NCI-H748 treated with DMSO at 0.1 percent for 48 hours (cell line): ENCODE measurements at places on chromosomes 5 and 9.

GRCh38 chr5:93302711-93303110 lies 278.3 kb downstream of the NR2F1-AS1 start:
- no peak for DNase-seq

DNA sequence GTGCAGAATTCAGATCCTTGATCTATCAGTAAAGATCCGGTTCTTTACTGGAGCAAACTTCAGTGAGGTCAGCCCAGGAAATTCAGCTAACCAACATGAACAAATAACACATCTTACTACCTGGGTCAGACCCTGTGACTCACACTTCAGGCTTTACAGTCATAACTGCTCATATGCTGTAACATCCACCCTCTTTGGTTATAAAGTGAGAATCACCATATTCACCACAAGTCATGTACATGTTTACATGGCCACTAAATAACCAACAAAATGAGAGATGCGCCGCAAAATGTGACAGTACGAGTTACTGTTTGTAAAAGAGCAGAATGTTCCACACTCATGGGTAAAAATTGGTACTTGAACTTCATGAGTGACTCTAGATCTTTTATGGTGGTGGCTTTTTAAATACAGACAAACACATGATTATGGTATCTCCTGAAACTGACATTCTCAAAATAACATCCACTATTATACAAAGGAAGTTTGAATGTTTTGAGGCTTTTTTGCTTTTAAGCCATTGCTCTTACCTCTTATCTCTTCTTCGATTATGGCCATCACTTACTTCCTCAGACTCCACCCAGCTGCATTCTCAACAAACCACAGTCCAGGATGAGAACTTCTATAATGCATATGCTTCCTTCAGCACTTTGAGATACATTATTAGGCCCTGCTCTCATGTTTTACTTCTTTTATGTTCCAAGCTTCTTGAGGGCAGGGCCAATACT lies 516.6 kb downstream of the RAB3C start:
- no peak for DNase-seq

- no peak for DNase-seq
Measured at GRCh38 chr9:81635521-81636254, 53.7 kb downstream of the TLE1 start.

- DNase-seq, result no peak
Measured at GRCh38 chr5:139474890-139475791, 4.3 kb downstream of the SMIM33 start.

DNA sequence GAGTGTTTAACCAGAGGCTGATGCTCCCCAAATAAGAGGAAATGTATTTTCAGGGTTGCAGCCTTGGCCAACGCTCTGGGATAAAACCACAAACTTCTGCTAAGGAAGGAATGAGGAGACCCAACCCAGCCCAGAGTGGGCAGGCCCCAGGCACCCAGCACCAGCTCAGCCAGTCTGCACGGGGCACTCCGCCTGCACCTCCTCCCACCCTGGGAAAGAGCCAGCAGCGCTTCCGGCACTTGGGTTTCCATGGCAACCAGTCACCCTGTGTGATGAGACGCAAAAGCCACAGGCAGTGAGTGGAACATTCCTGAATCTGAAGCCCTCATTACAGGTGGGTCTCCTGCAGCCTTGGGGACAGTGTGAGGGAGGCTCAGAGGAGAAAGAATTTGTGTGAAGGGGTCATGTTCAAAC lies 85.2 kb upstream of the ZBTB43 start:
- peak; percentile 45 for DNase-seq

DNA sequence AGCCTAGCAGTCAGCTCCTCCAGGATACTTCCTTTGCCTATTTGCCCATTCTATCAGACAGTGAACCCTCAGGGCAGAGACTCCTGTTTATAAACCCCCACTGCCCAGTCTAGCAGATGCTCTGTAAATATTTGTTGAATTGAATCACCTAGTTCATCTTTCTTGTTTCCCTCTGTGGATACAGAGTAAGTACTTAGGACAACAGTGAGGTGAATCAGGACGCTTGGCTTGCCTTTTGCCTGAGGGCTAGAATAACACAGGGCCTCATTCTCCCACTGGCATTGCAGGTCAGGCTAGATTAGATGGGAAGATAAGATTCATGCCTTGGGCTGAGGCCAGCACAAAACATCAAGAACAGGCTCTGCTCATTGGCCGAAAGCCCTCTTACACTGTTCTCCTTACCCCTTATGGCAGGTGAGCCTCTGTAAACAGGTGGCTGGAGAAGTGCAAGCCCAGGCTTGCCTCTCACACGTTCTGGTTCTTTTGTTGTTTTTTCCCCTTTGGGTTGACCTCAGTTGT lies 22.2 kb downstream of the TNFSF8 start:
- DNase-seq, result peak; percentile 97

- DNase-seq, result peak; percentile 29
Measured at GRCh38 chr5:59506285-59506877, 387.1 kb downstream of the PDE4D start.

GRCh38 chr5:73692166-73692640 lies 66.2 kb downstream of the ARHGEF28 start:
- no peak for DNase-seq

GRCh38 chr5:143156572-143156971 lies 246.9 kb downstream of the NR3C1 start:
- DNase-seq, result no peak

DNA sequence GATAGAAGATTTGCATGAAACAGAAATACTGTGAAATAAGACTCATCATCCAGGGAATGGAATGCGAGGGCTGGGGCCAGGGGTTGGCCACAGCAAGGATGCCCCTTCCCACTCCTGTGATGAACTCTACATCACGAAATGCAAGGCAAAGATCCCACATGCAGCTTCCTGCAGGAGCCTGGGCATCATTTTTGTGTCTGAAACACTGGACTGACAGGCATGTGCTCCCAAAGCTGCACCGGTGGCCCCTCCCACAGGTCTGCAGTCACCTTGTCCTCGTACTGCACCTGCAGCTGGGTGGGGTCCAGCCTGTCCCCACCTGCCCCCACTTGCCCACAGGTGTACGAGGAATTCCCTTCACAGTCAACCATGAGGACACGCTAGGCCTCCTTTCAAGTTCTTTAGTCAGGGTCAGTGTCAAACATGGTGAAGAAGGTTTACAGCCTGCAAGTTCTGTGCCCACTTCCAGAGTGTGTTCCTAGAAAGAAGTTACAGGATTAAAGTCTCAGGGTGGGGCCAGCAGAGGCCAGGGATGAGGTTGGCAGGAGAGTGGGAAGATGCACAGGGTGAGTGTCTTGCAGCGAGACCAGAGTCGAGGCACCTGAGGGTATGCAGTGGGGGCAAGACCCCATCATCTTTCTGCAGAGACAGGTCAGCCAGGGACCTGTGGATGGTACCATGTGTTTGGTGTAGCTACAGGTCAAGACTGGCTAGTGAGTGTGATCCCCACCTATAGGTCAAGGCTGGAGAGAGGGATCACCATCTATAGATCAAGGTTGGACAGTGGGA lies 155.0 kb upstream of the IRX2 start:
- no peak for DNase-seq

DNA sequence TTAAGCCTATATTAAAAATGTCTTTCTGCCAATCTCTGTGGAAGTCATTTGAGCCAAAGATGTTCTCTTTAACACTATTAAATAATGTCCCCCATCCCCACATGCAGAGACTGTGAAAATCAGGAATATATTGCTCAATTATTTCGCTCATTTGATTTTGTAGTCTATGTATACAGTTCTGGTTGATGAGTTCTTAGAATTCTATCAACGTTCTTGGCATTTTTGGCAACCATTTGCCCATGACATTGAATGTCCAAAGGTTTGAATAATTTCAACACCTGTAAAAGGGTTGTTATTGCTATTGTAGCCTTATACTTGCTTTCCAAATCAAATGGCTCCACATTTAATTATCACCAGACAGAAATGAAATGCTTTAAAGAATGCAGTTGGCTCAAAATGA lies 536.1 kb downstream of the CAAP1 start:
- no peak for DNase-seq

GRCh38 chr5:131148835-131149234 lies 16.2 kb downstream of the HINT1 start:
- DNase-seq, result no peak

DNA sequence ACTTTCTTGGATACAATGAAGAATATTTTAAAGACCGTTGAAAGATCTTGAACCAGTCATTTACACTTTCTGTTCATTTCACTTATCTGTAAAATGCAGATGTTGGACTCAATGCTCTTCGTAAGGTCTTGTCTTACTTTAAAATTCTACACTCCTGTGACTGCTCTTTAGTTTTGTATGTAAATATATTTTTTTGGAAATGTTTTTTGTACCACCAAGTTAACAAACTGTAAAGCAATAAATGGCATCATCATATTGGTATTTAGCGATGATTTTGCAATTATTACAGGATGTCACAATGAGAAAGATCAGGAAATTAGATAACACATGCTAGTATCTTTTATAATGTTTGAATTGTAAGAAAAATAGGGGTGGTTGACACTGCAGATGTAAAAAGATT lies 80.8 kb upstream of the GNAQ start:
- DNase-seq, result no peak

GRCh38 chr9:79377339-79377855 lies 194.4 kb upstream of the TLE4 start:
- no peak for DNase-seq

DNA sequence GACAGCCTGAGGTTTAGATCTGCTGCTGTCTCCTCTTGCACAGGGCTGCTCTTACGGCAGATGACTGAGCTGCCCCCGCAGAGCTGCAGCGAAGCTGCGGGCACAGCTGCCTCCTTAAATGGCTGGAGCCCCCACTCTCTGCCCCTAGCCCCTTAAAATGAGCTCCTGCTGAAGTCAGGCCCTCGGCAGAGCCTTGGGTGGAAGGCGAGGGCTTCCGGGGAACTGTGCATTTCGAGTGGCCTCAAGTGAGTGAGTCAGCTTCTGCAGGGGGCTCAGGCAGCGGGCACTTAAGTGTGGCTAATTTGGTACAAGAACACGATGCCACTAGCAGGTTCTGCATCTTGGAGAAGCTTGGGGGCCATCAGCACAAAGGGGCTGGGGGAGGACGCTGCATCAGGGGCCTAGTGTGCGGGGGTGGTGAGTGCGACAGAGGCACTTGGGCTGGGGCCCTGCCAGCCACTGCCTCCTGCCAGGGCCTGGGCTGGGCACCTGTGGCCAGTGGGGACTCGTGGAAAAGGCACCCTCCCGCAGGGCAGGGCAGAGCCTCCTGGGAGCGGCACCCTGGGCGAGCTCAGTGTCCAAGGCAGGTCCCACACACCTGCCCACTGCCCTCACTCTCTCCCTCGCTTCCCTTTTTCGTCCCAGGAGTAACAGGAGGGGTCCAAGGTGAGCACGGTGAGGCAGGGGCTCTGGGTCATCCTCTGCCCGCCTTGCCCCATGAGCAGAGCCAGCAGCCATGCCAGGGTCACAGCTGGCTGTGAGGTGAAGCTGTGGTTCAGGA lies 28.8 kb upstream of the RNU6ATAC start:
- no peak for DNase-seq

GRCh38 chr5:1034421-1034905 lies 25.9 kb downstream of the NKD2 start:
- no peak for DNase-seq

DNA sequence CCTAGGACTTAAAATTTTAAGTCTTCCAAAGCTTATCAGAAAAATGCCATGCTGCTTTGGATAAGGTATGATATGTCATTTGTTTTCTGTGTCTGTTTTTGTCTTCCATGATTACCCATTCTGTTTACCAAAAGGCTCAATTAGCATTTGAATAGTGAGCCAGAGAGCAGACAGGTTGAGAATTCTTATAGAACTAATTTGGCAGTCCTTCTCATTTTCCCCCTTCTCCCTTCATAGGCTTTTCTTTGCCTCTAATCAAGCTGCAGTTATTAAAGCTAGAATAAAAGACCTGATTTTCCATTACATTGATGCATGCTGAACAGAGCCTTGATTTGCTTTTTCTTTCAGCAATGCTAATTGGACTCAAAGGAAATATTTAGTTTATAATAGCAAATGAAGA lies 993.0 kb downstream of the MAT2B start:
- DNase-seq, result no peak

GRCh38 chr5:152855441-152855840 lies 450.4 kb upstream of the NMUR2 start:
- no peak for DNase-seq

- no peak for DNase-seq
Measured at GRCh38 chr5:4542145-4542778, 597.9 kb upstream of the ADAMTS16 start.

DNA sequence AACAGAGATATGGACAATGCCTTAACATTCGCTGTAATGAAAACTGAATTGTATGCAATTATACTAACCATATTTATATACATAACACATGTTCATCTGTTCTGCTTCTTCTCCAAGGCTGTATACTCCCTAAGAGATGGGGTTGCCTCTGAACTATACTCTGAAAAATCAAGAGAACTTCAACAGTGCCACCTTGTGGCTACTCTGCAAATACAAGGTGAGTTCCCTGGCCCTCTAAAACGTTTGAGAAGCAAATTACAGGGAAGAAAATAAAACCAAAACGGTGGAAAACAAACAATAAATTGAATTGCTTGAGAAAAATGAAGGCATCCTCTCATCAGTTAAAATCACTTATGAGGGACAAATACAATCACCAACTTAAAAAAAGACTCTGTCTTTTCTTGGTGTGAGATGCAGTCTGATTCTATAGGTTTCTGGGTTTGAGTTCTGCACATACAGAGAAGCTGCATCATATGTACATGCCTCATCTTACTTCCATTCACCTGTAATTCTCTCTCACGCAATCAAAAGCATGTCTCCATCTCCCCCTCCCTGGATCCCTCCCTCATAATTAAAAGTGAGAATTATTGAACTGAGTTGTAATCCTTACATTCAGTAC lies 98.6 kb downstream of the FBXW11 start:
- DNase-seq, result peak; percentile 58

DNA sequence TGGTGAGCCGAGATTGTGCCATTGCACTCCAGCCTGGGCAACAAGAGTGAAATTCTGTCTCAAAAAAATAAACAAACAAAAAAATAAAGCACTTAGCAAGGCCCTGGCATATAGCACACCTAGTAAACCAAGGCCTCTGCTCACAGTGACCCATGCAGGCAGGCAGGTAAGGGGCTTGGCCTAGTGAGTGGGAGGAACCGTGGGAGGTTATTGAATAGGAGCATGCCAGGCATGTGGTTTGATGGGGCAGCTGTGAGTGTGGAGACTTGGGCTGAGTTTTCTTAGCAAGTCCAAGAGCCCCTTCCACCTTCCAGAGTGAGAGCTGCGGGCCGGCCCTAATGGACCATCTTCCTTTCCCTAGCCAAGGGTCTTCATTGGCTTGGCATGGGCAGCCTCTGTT lies 4.5 kb upstream of the NDST1 start:
- no peak for DNase-seq

DNA sequence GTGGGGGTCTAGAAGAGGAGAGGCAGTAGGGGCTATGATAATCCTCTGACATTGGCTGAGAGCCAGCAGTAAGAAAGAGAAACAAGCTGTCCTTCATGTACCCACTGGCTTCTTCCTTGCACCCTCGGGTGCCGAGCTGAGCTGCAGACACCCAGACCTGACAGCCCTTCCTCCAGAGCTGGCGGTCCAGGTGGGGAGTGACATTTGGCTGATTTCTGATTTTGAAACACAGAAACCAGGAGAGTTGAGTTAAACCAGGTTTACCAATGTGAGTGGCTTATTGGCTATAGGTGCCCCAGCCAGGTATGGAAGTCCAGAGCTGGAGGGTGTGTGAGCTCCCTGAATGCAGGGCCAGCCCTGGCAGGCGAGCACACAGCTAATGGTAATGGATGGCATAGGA lies 59.2 kb downstream of the GADD45G start:
- DNase-seq, result no peak

GRCh38 chr5:135435467-135436330 lies 11.4 kb downstream of the DCANP1 start:
- DNase-seq, result no peak
